SK-MEL-5 (cell line): ENCODE measurements at places on chromosomes 3 and 15.

DNA sequence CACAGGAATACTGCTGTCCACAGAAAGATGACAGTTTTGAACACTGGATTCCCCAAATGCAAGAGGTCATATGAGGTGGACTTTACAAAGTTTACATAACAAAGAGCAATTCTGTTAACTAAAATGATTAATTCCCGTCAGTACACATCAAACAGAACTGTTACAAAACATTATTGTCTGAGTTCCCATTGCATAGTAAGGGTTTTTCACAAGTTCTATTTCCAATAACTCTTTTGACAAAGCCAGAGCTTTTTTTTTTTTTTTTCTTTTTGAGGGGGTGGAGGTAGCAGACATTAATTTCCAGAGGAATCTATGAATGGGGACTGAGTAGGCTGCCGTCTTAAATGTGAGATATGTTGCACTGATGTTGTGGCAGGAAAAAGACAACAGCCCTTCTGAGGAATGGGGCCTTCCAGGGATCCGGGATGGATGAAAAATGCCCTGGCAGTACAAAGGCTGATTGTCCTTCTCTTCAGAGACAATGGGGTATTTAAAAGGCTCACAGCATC, 178.1 kb upstream of the KBTBD8 start:
- peak; percentile 98 for DNase-seq

DNA sequence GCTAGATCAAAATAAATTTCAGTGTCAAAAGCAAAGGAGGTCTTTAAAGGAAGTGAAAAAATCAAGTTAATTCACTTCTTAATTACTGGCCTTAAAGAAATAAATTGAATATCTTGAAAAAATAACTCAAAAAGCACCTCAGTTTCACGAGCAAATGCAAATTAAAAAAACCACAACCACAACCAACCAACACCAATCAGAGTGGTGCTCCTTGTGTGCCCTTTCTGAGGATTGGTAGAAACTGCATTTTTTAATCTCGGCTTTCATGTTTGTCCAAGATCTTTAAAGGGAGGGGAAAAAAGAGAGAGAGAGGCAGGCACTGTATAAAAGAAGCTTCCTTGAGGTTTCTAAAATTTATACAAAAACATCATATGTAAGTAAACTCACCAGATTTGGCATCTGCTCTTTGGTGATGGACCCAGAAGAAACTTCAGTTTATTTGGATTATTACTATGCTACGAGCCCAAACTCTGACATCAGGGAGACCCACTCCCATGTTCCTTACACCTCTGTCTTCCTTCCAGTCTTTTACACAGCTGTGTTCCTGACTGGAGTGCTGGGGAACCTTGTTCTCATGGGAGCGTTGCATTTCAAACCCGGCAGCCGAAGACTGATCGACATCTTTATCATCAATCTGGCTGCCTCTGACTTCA, at the start of gene GPR15:
Gene GPR15 (plus strand): TSS at position 357 of the 653 bp plus-strand sequence. CDS start 56 bp downstream, at position 413.
- DNase-seq, result no peak

GRCh38 chr15:92803852-92804609, 96.1 kb upstream of the CHD2 start:
- DNase-seq, result peak; percentile 90

GRCh38 chr15:67422296-67422695, 98.6 kb upstream of the C15orf61 start:
- DNase-seq, result no peak

DNA sequence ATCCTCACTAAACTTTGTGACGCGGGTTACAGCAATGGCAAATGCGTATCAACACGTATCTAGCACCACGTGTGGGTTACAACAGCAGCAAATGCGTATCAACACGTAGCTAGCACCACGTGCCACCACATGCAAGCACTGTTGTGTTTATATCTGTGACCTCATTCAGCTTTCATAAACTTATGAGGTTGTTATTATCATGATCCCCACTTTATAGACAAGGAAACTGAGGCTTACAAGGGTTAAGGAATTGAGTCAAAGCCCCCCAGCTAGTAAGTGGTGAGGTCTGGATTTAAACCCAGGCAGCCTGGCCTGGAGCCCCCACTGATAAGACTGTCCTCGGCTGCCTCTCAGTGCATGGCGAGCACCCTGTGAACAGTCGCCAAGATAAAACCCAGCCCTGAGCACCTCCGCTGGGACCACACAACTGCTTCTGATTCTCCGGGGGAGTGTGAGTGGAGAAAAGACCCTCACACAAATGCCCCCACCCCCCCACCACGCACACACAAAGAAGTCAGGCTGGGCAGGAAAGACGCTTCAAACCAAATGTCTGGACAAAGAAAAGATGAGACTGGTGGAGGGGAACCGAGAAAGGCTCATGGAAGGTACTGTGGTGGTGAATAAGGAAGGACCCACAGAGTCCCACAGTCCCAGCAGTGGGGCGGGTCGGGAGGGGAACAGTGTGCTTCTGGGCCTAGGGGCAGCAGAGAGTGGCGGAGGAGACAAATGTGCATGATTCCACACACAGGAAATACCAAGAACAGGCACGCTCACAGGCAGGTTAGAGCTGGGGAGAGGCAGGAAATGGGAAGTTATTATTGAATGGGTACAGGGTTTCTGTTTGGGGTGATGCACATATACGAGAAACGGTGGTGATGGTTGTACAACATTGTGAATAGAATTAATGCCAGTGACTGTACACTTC, 173.4 kb downstream of the XXYLT1 start:
- DNase-seq, result no peak

GRCh38 chr15:70060993-70061305, 36.8 kb downstream of the TLE3 start:
- no peak for DNase-seq

GRCh38 chr3:72233571-72233970, 448.6 kb upstream of the PROK2 start:
- DNase-seq, result no peak

- DNase-seq, result peak; percentile 71
These were observed 47.3 kb downstream of the AMOTL2 start for GRCh38 chr3:134326760-134327593.

- no peak for DNase-seq
These were observed 19.6 kb downstream of the SUMF1 start for GRCh38 chr3:4447295-4447999.

- DNase-seq, result no peak
These were observed 370.6 kb upstream of the PROK2 start for GRCh38 chr3:72155391-72156064.

DNA sequence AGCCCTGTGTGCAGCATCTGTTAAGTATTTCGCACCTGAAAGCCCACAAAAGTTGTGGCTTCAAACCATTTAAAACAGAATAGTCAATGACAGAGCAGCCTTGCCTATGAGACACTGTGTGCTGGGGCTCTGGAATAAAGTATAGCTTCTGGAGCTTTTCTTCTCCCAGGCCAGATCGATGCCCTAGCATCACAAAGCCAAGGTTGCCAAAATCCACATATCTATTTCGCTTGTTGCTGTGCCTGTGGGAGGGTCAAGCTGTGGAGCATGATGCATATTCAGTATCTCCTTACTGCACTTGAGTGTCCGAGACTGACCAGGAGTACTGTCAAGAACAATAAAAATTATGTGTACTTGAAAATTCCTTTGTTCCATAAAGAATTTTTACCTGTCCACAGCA, 7.6 kb downstream of the PLOD2 start:
- no peak for DNase-seq

- DNase-seq, result peak; percentile 38
These were observed 17.4 kb downstream of the PGBD4 start for GRCh38 chr15:34119291-34119690.

- no peak for DNase-seq
These were observed 14.0 kb upstream of the SSUH2 start for GRCh38 chr3:8658306-8659212.

DNA sequence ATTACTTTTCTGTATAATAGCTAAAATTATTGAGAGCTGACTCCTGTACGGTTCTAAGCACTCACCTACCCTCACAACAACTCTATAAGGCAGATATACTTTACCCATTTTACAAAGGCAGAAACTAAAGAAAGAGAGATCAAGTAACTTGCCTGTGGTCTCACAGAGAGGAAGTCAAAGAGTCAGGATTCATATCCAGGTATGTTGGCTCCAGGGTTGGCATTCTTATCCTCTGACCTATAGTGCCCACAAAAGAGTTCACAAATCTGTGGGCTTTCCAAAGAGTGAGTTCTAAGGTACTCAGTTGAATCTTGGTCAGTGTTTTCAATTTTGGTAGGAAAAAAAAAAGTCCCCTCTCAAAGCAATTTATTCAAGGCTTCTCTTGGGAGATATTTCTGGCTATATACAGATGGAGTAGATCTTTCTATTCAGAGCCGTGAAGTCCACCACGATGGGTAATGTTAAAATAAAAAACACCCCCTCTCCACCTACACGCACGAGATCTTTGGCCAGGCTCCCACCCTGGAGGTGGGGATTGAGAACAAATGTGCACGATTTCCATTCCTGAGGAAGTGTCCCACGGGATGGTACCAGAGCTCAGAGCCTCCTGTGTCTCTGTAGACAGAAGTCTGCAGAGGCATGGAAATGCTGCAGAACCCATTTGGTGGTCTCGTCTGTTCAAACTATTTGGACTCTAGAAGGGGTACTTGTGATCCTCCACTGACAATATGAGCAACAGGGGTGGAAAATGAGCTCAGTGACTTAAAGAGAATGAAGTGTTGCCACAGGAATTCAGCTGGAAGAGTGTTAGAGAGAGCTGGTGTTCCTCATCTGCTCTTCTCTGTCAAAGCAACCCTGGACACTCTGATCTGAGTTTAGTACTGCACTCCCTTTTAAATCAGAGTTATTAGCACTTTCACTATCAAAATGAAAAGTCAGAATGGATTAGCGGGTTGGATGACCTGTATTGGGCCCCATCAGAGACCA, 212.1 kb upstream of the EIF1B start:
- no peak for DNase-seq

GRCh38 chr3:48157950-48158376, 30.3 kb downstream of the CDC25A start:
- DNase-seq, result peak; percentile 80

- DNase-seq, result no peak
These were observed 22.4 kb downstream of the ARL8B start for GRCh38 chr3:5144316-5144994.

DNA sequence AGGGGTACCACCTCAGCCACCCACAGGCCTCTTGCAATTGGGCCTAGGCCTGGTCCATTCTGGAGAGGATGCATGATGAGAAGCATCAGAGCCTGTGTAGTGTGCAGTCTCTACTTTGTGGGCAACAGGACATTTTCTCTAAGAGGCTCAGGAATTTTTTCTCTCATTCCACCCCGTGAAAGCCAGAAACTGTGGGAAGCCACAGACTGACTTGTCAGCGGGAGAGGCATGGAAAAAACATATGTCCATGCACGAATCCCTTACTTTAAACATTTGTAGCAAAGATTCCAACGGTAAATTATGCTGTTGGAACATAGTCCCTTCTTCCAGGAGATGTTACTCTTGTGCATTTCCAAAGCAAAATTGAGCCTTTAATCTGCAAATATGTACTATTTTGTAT, 196.5 kb downstream of the KLHL25 start:
- DNase-seq, result no peak

DNA sequence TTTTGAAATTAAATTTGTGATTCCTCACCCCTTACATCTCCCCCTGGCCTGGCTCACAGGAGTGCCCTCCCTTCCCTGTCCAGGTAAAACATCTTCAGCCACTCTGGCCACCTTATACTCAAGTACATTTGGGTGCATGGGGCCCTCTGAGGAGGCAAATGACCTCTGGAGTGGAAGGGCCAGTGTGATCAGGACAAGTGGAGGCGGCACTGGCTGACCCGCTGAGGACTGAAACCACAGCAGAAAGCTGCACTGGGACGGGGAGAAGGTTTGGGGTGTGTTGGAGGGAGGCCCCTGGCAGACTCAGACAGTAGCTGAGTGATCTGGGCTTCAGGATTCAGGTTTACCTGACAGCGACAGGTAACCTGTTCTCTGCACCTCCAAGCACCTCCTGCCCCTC, 24.2 kb downstream of the HES1 start:
- DNase-seq, result no peak

GRCh38 chr15:45187894-45188830, at the start of gene SHF:
Gene SHF, minus strand, starts transcription at chr15:45187966. Its CDS starts 15 bp downstream, at chr15:45187951.
- peak; percentile 42 for DNase-seq

GRCh38 chr3:54870423-54870822, 57.4 kb downstream of the LRTM1 start:
- peak; percentile 63 for DNase-seq

DNA sequence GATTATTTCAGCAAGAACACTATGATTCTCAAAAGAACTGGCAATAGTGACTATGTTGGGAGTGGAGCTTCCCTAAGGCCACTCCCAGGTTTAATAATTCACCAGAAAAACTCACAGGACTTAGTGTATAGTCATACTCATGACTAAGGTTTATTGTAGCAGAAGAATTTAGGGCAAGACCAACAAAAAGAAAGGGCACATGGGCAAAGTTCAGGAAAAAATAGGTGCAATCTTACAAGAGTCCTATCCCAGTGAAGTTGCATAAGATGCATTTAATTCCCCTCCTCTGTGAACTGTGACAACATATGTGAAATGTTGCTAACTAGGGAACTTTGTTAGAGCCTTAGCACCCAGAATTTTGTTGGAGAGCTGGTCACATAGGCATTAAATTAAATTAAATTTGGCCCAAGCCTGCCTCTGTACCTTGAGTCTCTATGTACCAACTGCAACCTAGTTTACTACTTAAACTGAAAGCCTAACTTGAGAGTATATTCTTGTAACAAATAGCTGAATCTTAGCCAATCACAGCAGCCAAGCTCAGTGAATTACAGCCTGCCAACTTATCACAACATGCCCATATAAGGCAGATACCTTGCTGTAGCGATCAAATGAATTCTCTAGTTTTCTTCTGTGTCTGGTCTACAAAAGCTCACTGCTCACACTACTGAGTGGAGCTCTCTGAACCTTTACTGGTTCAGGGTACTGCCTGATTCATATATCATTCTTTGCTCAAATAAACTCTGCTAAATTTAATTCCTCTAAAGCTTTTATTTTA, 386.2 kb upstream of the ARHGEF26 start:
- DNase-seq, result no peak

- no peak for DNase-seq
These were observed 131.4 kb upstream of the UBE2E2 start for GRCh38 chr3:23071758-23072157.

- DNase-seq, result no peak
These were observed 204.0 kb downstream of the UBE3A start for GRCh38 chr15:25234831-25235230.

GRCh38 chr3:152076148-152076547, 192.6 kb upstream of the MBNL1 start:
- no peak for DNase-seq

GRCh38 chr3:32778389-32778788, 39.4 kb upstream of the TRIM71 start:
- DNase-seq, result no peak

- DNase-seq, result no peak
These were observed 98.3 kb downstream of the ANO10 start for GRCh38 chr3:43523454-43524053.

GRCh38 chr15:91561371-91562100, 292.0 kb upstream of the SLCO3A1 start:
- peak; percentile 94 for DNase-seq
